H54 (cell line): ENCODE measurements at places on chromosomes 1 and 21.

DNA sequence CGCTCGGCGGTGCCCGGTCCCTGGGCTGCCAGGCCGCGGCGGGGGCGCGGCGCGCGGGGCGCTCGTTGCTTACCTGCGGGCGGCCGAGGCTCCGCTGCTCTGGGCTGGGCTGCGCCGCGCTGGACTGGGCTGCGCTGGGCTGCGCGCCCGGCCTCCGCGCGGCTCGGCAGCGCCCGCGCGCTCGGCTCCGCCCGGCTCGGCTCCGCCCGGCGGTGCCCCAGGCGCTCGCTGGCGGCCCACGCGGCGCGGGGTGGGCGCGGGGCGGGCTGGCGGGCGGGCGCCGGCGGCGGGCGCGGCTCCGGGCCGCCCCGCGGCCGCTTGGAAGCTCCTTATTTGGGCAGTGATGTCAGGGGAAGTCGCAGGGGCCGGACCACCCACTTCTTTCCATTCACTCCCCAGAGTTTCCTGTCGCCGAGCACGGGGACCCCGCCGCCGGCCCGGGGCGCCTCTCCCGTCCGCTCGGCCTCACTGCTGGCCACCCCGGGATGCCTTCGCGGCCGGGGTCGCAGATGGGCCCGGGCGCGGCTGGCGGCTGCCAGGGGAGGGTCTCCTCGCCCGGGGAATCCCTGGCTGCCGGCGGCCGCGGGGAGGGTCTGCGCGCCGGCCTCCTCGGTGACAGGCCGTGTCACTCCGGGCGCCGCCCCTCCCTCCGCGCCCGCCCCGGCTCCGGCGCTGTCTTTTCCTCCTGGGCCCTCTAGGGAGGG lies 177.7 kb upstream of the EDN2 start:
- DNase-seq, result peak; percentile 85

- DNase-seq, result no peak
Measured at GRCh38 chr1:31511848-31512615, 64.3 kb upstream of the TINAGL1 start.

GRCh38 chr1:15722411-15722810 lies 13.6 kb upstream of the SLC25A34 start:
- DNase-seq, result no peak

DNA sequence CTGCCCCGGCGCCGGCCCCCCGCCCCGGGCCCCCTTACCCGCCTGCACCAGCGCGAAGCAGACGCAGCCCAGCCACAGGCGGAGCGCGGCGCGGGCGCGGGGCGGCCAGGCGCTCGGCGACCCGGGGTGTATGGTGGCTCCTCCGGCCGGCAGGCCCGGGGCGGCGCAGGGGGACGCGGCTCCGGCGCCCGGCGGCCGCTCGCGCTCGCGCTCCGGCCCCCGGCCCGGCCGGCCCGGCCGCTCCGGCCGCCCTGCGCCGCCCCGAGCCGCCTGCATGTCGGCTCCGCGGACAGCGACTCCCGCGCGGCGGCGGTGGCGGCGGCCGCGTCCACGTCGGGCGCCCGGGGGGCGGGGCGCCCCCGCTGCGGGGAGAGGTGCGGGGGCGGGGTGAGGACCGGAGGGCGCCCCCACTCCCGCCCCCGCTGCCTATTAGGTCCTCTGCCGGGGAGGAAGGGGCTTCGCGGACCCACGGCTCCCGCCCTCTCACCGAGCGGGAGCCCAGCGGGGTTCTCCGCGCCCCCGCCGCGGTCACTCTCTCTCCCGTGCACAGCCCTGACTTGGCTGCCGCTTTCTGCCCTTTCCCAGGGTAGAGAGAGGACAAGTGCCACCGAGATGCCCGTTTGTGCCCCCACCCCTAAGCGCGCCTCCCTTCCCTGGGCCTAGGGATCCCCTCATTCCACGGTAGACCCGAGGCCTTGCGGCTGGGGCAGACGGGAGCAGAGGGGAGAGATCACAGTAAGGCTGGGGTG lies at the start of gene FNDC5:
Gene FNDC5 (minus strand): TSS at position 298 of the 749 bp plus-strand sequence.
- DNase-seq, result no peak

DNA sequence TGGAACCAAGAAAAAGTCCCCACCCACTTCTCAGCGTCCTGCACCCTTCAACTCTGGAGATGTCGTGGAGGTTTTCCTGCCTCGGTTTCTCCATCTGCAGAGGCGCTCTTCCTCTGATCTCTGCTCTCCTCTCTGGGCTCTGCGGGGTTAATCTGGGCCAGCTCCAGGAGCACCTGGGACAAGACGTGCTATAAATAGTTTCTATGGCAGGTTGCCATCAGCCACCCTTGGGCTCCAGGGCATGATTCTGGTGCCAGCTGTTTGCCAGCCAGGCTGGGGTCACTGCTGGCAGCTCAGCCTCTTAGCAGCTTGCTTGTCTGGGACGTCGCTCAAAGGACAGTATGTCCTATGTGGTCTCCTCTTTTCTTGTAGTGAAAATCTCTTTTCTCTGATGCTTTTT lies 137.1 kb downstream of the ACTL8 start:
- DNase-seq, result no peak

DNA sequence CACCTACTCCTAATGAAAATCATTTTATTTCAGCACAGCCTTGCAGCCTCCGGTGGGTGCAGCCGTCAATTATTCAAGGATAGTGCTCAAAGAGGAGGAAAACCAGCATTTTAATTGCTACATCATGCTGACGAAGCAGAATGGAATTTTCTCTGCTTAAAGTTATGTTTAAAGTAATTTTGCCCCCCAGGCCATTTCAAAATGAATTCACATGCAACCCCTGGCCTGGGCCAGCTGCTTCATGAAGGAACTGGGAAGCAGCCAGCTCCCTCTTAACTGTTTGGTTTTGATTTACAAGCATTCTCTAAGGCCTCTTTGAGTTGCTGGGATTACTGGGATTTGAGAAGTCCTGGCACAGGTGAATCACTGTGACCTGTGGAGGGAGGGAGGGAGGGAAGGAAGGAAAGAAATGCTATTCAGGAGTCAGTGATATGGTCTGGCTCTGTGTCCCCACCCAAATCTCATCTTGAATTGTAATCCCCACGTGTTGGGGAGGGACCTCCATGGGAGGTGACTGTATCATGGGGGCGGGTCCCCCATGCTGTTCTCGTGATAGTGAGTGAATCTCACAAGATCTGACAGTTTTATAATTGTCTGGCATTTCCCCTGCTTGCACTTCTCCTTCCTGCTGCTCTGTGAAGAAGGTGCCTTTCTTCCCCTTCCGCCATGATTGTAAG lies 66.0 kb downstream of the PGBD5 start:
- DNase-seq, result no peak

DNA sequence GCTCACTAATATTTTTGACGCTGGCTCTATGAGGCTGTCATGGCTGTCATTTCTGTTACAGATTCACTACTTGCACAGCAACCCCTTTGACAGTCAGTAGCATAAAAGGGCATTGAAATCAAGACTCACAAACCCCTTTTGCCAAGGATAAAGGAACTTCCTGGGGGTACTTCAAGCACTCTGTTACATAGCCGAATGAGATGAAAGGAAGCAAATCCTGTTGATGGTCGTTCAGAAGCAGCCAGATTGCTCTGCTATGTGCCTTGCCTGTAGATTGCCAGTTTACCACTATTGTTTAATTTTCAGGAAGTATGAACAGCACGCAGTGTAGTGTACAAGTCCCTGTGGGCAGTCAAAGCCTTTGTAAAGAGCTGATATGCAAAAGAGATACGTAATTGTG lies 296.2 kb downstream of the LRRIQ3 start:
- DNase-seq, result no peak

DNA sequence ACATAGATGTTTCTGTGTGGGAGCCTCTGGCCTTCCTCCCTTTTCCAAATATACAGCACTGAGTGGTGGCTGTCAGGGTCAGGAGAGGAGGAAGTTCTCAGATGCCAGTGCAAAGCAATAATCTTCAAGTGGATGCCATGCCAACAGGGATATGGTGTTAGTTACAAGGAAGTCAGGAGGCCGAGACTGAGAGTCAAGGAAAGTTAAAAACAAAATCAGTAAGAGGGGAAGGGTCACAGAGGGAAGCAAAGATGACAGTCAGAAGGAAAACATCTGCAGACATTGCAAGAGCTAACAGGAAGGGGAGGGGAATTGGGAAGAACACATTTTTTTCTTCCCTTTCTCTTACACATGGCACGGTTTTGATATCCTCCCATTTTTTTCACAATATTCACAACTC lies 691.4 kb downstream of the ADGRL2 start:
- DNase-seq, result no peak

DNA sequence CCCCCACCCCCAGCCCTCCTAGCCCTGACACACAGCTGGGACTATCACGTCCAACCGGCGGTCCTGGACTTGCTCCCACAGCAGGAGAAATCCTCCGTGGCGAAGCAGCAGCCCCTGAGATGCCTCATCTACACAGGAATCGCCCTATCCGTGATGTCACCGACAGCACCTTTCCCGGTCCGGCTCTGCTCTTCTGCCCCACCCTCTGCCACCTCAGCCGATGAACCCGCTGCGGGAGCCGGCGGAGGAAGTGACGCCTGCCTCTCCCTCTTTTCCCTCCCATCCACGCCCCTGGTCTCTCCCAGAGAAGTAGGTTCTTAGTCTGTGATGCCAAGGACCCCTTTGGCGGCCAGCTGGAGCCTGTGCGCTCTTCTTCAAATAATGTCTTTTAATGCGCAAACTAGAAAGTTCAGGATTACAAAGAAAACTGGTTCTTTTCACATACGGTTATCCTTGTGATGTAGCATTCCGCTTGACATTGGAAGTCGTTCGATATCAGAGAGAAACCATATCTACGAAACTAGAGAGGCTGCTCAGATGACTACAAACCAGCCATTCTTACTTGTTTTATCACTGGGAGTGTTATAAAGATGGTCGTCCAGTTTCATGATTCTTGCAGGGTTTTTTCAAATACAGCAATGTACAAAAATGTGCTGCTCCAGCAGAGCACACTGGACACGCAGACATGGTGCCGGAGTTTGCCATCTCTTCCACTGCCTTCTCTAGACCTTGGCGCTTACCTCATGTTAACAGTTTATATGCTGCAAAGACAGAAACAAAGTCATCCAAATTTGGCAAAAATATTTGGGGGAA lies 120.3 kb downstream of the PPIAL4G start:
- DNase-seq, result no peak

- no peak for DNase-seq
Measured at GRCh38 chr1:1065265-1065939, 8.7 kb downstream of the RNF223 start.

- no peak for DNase-seq
Measured at GRCh38 chr1:199172171-199173124, 533.6 kb downstream of the PTPRC start.

- DNase-seq, result no peak
Measured at GRCh38 chr21:43873673-43874072, 8.7 kb downstream of the AGPAT3 start.

- no peak for DNase-seq
Measured at GRCh38 chr1:67393240-67393639, 37.0 kb downstream of the SERBP1 start.

- DNase-seq, result peak; percentile 46
Measured at GRCh38 chr1:51622455-51622913, 5.6 kb downstream of the OSBPL9 start.

DNA sequence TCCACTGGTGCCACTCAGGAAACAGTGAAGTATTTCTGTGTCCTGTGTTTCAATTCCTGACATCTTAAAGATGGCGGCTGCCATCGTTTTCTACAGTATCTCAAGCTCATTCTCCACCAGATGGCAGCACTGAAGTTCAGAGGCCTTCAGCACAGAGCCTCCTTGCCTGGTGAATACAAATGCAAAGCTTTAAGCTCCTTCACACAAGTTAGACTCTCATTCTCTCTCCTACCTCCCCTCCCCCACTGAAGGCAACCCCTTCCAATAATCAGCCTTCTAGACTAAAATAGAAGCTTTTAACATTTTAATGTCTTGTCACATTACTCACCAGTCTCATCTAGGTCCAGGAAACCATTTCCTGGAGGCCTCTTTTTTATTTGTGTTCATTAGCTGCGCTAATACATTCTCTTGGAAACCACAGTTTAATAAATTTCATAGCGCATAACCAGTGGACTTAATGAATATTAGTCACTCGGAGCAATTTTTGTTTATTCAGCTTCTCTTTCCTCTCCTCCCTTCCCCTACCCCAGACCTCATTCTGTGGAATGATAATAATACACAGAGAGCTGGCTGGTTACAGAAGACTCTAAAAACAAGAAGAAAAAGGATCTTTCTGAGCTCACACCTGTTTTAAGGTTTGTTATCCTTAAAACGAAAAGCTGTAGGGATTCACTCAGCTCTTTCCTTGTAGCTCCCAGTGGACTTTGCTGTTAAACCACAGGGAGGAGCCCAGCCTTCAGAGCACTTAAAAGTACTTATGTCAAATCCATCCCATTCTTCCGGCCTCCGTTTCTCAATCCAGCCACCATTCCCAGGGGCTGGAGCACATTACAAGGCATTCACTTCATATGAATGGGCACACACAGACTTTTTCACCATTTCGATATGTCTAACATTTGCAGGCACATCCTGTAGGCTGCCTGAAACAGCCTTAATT lies 384.9 kb downstream of the HLX start:
- DNase-seq, result peak; percentile 41
